GM23338 (cell line): ENCODE measurements at places on chromosomes 2 and 18.

GRCh38 chr2:204030322-204030721, 93.8 kb downstream of the ICOS start:
- no peak for DNase-seq

GRCh38 chr2:182088681-182089320, 103.1 kb downstream of the PPP1R1C start:
- DNase-seq, result no peak

GRCh38 chr18:73879766-73880165, 267.9 kb downstream of the FBXO15 start:
- DNase-seq, result no peak

DNA sequence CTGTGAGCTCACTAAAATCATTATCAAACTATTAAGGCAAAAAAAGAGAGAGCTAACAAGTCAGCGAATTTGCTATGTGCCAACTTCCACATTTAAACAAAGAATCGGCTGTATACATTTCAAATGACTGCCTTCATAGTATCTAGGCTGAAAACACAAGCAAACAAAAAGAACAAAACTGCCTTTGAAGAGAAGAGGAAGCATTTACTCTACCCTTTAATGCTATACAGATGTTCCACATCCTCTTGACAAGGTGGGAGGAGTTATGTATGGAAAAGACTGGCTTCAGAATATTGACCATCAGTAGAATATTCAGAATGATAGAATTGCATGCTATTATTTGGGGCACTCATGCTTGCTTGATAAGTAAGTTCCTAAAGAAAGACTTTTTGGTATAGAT, 741.7 kb downstream of the PLCL1 start:
- peak; percentile 11 for DNase-seq

DNA sequence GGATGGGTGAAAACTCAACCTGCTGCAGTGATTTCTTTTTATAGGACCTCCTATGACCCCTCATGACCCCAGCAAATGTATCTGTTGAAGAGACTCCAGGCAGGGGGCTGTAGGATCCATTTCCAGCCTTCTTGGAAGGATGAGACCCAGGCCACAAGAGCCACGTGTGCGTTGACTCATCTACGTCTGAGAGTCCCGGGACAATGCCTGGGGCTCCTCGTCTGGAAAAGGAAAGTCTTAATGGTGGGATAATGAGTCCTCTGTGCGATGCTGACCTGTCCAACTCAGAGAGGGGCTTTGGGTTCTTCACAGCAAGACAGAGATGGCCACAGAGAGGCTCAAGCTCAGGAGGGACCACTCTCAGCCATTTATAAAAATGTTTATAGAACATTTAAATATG, 80.8 kb downstream of the SMIM21 start:
- no peak for DNase-seq

DNA sequence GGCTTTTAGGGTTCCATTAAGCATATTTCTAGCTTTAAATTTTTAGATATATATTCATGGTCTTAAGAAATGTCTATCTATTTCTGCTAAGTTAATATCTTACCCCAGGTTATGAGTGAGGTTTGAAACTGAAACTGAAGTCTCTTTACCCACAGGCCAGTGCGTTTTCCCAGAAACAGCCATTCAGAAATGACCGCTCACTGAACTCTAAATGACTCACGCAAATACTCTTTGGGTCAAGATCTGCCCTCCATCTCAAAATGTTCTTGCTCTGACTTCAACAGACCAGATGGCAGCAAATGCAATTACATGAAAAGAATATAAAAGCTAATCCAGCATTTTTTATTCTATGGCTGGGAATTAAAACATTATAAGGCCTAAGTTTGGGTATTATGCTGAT, 315.2 kb downstream of the TDRD15 start:
- DNase-seq, result no peak

- no peak for DNase-seq
Observed at GRCh38 chr2:239966029-239966852, 58.9 kb downstream of the NDUFA10 start.

DNA sequence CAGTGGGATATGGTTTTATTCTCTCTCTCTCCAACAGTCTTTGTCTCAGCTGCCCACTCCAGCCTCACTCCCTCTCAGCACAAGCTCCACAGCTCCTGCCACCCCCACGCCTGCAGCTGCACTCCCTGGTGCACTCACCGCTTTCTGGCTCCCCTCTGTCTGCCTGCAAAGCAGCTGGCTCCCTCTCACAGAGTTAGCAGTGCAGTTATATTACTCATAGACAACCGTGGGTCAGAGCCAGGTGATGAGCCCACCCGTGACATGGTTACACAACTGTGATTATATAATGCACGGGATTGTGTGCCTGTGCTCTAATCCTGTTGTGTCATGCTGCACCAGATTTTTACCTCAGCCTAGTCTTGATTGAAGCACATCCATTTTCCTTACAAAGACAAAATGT, 276.9 kb upstream of the CHAC2 start:
- DNase-seq, result no peak
